ENCODE measurements at places on chromosomes 7 and 10.

- no peak for DNase-seq
These were observed 79.0 kb downstream of the AUTS2 start for GRCh38 chr7:69677054-69677852.

DNA sequence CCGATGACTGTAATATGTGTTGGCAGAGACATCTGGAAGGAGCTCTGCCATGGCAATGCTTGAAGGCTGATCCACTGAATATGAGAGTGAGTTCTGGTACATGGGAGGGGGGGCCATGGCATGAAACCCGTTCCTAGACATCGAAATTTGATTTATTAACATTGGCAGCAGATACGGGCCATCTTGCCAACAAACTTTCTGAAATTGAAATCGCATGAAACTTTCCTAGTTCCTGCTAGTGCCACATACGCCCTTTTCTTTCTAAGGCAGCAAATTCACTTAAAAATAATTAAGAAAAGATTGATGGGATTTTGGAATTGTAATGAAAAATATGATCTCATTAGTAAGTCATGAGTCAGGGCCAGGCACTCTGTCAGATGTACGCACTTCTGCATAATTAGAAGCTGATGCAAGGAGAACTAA lies 91.8 kb upstream of the KMT2C start:
- DNase-seq: no peak

DNA sequence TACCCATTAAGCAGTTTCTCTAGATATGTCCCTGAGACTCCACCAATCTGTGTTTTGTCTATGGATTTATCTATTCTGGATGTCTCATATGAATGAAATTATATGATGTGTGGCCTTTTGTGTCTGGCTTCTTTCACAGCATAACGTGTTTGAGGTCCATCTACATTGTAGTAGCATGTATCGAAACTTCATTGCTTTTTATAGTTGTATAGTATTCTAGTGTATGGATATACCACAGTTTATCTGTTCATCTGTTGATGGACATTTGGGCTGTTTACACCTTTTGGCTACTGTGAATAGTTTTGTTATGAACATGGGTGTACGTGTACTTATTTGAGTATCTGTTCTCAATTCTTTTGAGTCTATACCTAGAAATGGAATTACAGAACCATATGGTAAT lies 9.6 kb downstream of the KAT6B start:
- DNase-seq: no peak

GRCh38 chr7:33905389-33906032 lies at the start of gene BMPER:
TSS of gene BMPER (plus strand) at chr7:33905539. CDS start at chr7:33905614, 75 bp downstream.
- no peak for DNase-seq

- no peak for DNase-seq
These were observed 9.9 kb downstream of the PIP4K2A start for GRCh38 chr10:22704471-22704911.

DNA sequence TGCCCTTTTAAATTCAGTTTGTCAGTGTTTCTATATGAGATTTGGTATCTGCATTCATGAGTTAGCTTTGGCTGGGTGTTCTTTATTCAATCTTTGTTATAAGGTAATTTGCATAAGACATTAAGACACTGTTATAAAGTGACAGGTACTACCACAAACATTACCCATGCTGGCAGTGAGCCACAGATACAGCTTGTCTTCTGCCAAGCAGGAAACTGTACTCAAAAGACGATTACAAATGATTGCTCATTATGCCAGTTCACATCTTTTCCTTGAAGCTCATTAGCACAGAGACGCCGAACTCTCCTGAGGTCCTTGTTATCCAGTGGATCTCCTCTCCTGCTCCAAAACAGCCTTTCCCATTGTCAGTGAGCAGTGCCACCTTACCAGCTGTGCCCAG lies 30.4 kb downstream of the AMPH start:
- no peak for DNase-seq

DNA sequence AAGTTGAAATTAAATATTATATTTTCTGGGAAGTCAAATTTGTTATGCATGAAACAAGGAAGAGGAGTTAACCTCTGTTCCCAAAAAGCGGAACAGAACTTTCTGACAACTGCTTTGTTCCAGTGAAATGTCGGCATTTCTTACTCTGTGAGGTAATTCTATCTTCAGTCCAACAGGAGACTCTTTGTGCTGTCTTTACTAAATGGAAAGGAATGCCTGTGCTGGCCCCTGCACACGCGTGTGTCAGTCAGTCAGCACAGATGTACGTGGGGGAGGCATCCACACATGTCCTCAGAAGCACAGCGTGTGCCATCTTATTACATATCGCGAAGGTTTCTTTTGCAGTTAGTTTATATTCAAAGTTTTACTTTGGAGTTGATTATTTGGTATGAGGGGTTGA lies 37.5 kb downstream of the NET1 start:
- no peak for DNase-seq

DNA sequence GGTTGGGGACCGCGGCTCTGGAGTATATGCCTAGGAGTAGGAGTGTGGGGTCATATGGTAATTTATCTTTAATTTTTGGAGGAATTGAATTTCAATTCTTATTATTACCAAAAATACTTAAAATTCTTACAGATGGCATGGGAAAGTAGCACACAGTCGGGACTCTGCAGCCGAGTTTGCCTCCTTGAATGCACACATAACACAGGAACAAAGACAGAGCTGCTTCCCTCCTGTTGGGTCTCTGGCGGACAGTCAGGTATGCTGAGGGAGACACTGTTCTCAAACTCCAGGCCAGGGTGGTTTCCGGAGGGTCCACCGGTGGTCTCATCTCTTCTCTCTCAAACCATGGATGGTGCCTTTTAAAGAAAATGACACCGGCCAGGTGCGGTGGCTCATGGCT lies 32.7 kb downstream of the GRIFIN start:
- no peak for DNase-seq

DNA sequence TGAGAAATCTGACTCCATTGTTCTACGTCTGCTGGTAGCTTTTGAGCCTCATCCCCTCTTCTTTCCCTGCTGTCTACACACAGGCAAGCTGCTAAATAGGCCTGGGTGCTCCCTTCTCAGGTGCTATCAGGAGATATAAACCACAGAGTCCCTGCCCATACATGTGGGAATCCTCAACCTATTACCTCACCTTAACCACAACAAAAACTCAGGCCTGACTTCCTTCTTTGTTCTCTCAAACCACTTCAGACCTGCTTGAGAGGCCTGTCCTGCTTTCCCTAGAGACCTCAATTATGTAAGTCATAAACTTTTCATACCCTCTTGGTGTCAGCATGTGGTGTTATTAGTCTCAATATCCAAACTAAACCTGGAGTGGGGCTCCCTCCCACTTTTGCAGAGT lies 75.0 kb upstream of the MAGI2 start:
- DNase-seq: no peak

DNA sequence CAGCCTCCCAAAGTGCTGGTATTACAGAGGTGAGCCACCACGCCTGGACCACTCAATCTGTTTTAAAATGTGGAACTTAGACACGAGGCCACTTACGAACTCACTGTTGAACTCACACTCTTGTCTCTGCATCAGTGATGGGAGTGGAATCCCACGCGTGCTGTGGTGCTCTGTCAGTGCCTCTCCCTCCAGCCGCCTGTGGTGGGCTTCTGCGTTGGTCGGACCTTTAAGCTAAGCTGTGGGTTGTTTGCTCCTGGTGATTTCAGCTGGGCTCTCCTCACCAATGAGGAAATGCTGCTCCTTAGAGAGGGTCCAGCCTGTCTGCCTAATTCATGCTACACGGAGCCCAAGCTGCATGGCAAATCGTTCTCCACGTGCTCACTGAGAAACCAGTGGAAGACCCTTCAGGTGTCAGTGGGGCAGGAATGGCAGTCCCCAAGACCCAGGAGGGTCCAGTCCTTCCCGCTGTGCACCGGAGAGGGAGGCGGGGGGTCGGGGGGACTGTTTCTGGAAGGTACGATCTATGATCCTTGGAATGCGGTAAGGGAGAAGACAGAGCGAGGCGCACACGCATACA lies 17.9 kb upstream of the PRKAR1B start:
- DNase-seq: no peak

DNA sequence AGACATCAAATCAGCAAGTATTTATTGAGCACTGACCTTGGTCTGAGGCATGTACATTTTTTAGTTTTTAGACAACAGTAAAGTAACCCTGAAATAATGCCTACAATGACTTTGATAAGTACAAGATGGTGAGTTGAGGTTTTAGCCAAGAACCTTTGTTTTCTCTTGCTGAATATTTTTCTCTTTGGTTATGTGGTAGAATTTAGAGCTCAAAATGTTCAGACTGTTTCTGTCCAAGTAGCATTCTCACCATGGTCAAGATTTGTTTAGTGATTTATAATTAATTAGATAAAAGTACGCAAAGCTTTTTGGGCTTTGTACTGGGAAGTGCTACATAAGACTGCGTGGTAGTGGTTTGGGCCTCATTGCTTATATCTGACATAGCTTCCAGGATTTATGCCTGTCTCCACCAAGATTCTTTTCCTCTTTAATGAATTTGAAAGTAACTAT lies 102.4 kb downstream of the KAT6B start:
- DNase-seq: no peak

DNA sequence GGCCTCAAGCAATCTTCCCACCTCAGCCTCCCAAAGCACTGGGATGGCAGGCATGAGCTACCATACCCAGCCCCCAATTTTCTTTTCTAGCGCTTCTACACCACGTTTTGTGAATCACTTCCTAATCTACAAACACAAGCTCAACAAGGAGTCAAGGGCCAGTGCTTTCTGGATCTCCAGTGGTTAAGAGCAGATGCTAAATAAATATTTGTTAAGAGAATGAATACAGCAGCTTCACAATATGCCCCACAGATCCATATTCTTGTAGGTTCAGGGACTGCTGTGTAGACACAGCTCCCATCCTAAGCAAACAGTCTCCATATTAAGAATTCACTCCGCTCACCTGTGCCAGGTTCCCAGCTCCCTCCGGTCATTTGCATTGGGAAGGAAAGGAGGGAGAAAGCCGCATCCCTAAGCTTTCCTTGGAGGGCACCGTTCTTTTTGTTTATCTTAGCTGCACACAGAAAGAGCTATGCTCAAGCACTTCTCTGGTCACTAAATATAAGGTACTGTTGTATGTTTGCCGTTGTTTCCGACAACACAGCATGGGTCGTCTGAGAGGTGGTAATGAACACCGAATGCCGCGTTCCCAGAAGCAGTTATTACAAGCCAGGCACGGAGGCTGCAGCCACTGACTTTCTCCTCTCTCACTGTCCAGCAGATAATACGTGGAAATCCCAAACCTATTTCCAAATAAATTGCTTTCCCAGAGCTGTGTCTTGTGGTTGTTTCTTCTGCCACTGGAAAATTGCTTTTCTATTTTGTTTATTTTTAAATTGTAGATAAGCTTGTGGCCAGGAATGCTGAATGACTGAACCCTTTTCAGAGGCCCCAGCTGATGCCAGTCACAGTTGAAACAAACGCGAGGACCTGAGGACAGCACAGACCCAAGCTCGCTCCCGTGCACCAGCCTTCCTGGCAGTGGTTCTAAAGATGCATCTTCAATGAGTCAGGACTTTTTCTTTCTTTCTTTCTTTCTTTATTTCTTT lies 217.1 kb downstream of the PRPF18 start:
- no peak for DNase-seq

GRCh38 chr7:105825371-105825770 lies 51.0 kb downstream of the ATXN7L1 start:
- DNase-seq: no peak

- DNase-seq: no peak
These were observed 108.0 kb upstream of the KMT2C start for GRCh38 chr7:152543799-152544198.

DNA sequence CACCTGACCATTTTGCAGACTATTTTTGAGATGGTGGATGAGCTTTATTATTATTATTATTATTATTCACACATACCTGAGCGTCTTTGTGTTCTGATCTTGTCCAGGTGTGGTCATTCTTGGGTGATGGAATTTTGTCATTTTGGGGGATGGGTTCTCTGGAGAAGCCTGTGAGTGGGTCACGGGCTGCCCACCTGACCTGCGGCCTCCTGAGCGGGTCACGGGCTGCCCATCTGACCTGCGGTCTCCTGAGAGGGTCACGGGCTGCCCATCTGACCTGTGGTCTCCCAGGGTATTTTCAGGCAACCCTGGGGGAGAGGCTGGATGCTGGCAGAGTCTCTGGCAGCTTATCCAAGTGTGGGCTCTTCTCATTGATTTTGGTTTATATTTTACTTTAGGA lies 7.3 kb downstream of the SCART1 start:
- DNase-seq: no peak

DNA sequence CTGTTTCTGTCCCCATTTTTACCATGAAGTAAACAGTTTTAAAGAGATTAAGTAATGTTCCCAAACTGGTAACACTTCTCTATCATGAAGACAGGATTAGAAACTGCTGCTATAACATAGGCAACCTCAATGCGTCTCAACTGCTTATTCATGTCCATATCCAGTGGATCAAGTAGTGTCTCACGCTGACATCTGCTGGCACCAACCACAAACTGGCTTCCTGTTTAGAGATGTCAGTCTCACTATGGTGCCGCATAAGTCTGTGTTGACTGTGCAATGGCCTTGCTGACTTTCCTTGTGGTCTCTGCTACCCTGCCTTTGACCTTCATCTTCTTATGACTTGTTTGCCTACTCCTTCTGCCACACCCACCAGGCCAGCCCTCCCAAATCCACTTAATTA lies 369.6 kb upstream of the DPP6 start:
- DNase-seq: no peak

- no peak for DNase-seq
These were observed 33.1 kb downstream of the LAMB1 start for GRCh38 chr7:107969856-107970255.

GRCh38 chr10:42937048-42937447 lies 139.8 kb upstream of the RET start:
- DNase-seq: no peak

GRCh38 chr10:93150289-93150688 lies 76.6 kb downstream of the CYP26A1 start:
- no peak for DNase-seq

DNA sequence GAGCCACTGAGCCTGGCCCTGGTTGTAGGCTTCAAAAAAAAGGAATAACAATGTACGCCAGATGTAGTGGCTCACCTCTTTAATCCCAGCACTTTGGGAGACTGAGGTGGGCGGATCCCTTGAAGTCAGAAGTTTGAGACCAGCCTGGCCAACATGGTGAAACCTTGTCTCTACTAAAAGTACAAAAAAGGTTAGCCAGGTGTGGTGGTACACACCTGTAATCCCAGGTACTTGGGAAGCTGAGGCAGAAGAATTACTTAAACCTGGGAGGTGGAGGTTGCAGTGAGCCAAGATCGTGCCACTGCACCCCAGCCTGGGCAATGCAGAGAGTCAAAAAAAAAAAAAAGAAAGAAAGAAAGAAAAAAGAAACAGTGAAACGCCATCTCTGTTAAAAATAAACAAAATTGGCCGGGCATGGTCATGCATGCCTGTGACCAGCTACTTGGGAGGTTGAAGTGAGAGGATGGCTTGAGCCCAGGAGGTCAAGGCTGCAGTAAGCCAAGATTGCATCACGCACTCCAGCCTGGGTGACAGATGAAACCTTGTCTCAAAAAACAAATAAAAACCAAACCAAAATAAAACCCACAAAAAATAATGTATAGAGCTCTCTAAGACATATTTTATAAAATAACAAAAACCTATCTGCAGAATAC lies 4.7 kb upstream of the KLHDC10 start:
- no peak for DNase-seq

Measured in NCI-H187 treated with DMSO at 0.1 percent for 48 hours (cell line).